H54 (cell line): ENCODE measurements at places on chromosomes 7 and 10.

DNA sequence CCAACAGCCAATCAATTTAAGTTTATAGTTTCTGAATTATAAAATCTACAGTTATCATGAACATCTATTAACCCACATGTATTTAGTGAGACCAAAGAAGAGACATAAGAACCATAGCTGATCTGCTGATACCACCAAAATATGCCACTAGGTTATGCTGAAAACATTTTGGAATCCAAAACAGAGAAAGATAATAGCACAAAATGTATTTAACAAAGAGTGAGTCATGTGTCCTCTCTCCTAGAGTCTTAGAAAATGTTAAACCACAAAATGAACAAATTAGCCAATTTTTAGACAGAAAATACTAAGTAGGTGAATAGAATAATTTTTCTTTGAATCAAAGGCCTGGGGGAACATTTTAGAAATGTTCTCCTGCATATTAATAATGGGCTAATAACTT, 527.5 kb downstream of the GPAM start:
- no peak for DNase-seq

DNA sequence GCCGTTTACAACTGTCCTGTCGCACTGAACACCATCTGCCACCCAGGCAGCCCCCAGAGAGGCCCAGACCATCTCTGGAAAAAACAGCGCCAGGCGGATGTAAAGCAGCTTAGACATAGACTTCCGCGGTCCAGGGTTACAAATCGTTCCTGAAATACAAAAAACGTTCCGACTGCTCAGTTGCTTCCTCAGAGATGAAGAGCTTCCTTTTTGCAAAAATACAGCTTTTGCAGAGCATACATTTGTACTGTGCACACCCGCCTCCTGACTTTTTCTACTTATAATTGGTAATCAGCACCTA, 11.4 kb downstream of the DAGLB start:
- no peak for DNase-seq

- no peak for DNase-seq
Observed at GRCh38 chr10:38007991-38008390, 2.5 kb upstream of the ZNF33A start.

DNA sequence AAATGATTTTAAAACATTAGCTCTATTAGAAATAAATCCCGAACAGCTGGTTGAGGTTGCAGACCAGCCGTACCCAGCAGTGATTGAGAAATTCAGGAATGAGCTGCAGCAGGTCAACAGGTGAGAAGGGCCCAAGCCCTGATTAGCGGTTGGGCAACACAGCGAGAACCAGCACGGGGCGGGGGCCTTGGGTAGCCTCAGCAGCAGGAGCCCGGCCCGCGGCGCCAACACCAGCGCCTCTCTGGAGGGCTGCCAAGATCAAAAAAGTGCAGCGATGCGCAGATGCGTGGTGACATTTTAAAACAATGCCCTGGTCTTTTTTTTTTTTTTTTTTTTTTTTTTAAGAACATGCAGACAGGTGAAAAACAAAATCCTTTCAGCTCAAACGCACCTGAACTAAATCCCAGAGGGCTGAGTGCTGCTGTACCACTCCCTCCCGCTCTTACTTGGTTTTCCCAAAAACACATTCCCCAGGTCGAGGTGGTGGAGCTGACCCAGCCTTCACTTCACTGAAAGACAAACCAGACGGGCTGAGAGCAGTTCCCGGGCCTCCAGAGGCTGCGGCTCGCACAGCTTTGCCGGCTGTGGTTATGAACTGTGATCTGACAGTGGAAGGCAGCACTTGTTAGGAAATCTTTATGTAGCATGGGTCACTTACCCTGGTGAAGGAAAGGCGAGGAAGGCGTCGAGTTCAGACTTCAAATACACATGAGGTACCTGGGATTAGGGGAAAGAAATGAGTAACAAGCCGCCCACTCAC, 579.4 kb downstream of the SDK1 start:
- DNase-seq: no peak

DNA sequence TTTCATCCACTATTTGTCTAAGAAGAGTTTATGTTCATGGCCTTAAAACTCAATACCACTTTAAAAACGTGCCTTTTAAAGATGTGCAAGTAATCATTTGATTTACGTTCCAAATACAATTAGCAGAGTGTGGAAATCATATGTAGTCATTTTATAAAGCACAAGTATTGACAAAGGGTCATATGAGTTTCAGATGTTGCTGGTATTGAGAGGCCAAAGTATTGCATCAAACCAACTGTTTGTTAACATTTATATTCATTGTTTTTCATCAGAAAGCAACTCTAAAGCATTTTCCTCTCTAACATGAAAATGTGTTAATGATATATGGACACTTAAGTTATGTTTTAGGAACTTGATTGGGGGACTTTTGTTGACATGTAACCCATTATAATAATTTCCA, 11.5 kb upstream of the TSGA13 start:
- no peak for DNase-seq

DNA sequence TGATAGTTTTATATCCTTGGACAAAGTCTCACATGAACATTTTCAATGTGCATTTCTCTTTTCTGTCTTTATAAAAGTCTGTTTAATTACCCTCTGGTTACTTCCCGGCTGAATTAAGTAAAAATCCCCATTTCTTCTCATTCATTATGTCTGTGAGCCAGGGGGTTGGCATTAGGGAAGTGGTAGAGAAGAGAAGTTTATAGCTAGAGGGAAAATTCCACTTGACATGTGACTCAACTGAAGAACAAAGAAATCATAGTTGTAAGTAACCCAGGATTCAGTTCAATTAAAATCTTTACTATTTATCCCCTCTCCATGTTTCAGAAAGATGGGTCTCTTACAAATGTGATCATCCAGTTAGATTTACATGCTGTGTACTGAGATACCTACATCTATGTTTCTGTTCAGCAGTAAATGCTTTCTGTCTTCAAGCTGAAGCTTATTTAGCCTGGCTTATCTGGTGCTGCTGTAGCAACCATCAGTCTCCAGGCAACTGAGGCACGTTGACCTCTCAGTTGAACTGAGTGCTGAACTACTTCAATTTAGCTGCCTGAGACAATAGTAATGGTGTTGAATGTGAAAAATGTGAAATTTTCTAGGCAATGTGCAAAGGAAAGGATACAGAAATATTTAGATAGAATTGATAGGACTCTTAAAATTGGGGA, 181.6 kb downstream of the MLLT10 start:
- no peak for DNase-seq

GRCh38 chr7:107286751-107287621, 118.2 kb downstream of the HBP1 start:
- DNase-seq: no peak

GRCh38 chr7:39102234-39102633, 124.5 kb downstream of the POU6F2 start:
- no peak for DNase-seq

DNA sequence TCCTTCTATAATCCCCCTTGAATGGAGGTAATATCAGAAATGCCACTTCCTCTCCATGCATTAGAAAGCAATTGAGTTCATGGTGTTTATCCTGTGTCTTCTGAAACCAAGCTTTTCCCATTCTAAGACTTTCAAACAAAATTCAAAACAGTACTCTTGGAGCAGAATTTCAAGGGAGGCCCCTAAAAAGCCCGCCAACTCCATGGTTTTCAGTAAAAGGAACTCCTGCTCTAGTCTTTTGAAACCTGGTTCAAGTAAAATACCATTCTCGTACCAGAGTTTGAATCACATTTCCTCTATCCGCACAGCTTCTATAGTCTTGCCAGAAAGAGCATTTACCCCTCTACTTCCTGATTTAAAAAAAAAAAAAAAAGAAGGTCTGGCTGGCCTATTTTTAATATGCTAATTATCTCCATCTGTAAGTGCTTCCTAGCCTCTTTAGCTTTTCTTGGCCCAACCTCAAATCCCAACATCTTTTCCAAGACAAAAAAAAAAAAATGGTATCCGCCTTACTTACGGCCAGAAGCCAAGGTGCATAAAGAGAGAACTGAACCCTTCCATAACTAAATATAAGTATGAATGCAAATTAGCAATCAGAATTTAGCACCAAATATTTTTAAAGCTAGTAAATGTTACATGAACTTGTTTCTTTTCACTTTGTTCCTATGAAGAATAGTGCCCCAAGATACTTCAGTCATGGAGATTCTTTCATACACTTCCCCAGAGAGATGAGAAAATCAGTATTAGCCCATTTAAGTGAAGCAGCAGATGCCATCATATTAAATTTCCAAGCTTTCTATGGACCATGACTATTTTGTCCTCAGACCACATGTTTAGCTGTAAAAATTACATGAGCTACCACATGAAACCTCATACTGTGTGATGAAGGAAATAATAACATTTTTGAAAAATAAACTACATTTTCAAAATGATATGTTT, 199.9 kb upstream of the FAM3C start:
- DNase-seq: no peak
